ENCODE measurements at places on chromosomes 4 and X. TPM values are rescaled to one million over a fixed set of nuclear protein-coding genes. Genes with fewer than 3 reads are reported as not detected.

The SSX2B gene
- total RNA-seq = not detected

The SPANXA2 gene
- total RNA-seq = not detected

The SORCS2 gene
- 25.7 TPM for total RNA-seq

The CT45A1 gene
- total RNA-seq = not detected

The OTUD6A gene
- total RNA-seq = not detected

The PCDH19 gene
- total RNA-seq = 14.9 TPM

The ALB gene
- total RNA-seq = 0.75 TPM

The CRMP1 gene
- 59.6 TPM for total RNA-seq

The EMD gene
- 75.7 TPM for total RNA-seq

The CCDC110 gene
- 1.2 TPM for total RNA-seq

The FGFR3 gene
- total RNA-seq = 3.9 TPM

The USP17L25 gene
- total RNA-seq = not detected

The RAB40AL gene
- not detected for total RNA-seq

The GNRHR gene
- not detected for total RNA-seq

DNA sequence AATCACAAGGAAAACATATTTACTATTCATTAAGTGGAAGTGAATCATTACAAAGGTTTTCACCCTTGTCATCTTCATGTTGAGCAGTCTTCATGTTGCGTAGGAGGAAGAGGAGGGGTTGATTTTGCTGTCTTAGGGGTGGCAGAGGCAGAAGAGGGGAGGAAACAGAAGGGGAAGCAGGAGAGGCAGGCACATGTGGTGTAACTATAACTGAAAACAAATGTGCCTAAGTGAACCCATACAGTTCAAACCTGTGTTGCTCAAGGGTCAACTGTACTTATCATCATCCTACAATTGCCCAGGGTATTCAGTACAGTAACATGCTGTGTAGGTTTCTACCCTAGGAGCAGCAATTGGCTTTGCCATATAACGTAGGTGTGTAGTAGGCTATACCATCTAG is 47.2 kb downstream of the SYNPO2 start:
- H3K4me3 ChIP-seq = no peak overlapping the region
- no peak overlapping the region for H3K27ac ChIP-seq
- H3K36me3 ChIP-seq = no peaks in the 10 kb centered on the region
- no peaks in the 10 kb centered on the region for H3K4me1 ChIP-seq

GRCh38 chr4:183291070-183291469 is 29.0 kb downstream of the CLDN22 start:
- H3K4me3 ChIP-seq = no peak overlapping the region
- no peak for DNase-seq
- no peak overlapping the region for H3K27ac ChIP-seq
- H3K36me3 ChIP-seq = peaks cover 17% of the 10 kb centered on the region
- peaks cover 4% of the 10 kb centered on the region for H3K4me1 ChIP-seq
- H3K27me3 ChIP-seq = no peaks in the 10 kb centered on the region

GRCh38 chr4:23237771-23238170 is 545.0 kb downstream of the GBA3 start:
- H3K36me3 ChIP-seq = no peaks in the 10 kb centered on the region
- no peak overlapping the region for H3K4me3 ChIP-seq
- no peaks in the 10 kb centered on the region for H3K4me1 ChIP-seq

DNA sequence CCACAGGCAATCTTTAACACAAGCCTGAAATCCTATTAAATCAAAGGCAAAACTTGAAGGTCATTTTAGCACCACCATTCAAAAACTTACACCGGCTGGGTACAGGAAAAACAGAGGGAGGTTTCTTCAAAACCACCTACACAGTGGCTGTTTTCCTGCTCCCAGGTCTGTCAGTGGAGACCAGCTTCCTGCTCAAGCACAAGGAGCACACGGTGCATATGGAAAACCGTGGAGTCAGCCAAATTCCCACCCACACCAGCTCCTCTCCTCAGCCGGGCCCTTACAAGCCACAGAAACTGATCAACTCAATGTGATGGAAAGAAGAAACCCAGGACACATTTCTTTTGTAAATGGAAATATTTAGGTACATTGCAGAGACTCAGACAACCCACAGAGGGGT is 14.3 kb upstream of the FAM241A start:
- peaks cover 8% of the 10 kb centered on the region for H3K4me1 ChIP-seq
- H3K27ac ChIP-seq = no peak overlapping the region
- H3K36me3 ChIP-seq = no peaks in the 10 kb centered on the region
- no peaks in the 10 kb centered on the region for H3K27me3 ChIP-seq
- DNase-seq = peak; percentile 58

DNA sequence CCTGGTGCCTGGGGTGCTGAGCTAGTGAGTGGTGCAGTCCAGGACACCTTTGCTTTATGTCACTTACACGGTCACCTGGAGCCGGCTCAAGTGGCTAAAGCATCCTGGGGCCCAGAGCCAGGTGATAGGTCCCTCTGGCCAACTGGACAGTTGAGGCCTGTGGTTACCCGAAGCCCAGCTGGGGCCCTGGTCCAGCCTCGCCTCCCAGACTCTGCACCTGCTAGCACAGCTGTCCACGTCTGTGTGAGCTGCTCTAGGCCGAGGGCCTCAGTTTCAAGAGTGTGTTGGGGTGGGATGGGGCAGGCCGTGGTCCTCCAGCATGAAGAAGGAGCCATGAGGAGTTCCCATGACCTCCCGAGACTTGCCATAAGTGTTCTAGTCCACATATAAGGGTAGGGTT is 7.7 kb upstream of the ADD1 start:
- peaks cover 7% of the 10 kb centered on the region for H3K4me1 ChIP-seq
- no peak overlapping the region for H3K27ac ChIP-seq
- DNase-seq = no peak
- H3K36me3 ChIP-seq = peaks cover 6% of the 10 kb centered on the region
- H3K27me3 ChIP-seq = no peaks in the 10 kb centered on the region

- peak; percentile 53 for DNase-seq
- H3K27me3 ChIP-seq = no peaks in the 10 kb centered on the region
- no peak overlapping the region for H3K27ac ChIP-seq
- no peaks in the 10 kb centered on the region for H3K4me1 ChIP-seq
Observed at GRCh38 chr4:14221176-14221575, 593.7 kb upstream of the BOD1L1 start.

GRCh38 chrX:154775419-154776349 is 13.0 kb downstream of the DKC1 start:
- no peak overlapping the region for H3K27ac ChIP-seq
- no peak overlapping the region for H3K4me3 ChIP-seq
- no peak for DNase-seq
- H3K27me3 ChIP-seq = no peaks in the 10 kb centered on the region

- peak; percentile 49 for DNase-seq
- H3K27ac ChIP-seq = no peak overlapping the region
- H3K27me3 ChIP-seq = peaks cover 49% of the 10 kb centered on the region
- H3K36me3 ChIP-seq = no peaks in the 10 kb centered on the region
- peak overlapping the region; percentile 76 for H3K4me3 ChIP-seq
Observed at GRCh38 chr4:54091637-54092404, 8.1 kb upstream of the GSX2 start.

GRCh38 chr4:93710847-93711430 is 117.6 kb upstream of the ATOH1 start:
- no peaks in the 10 kb centered on the region for H3K36me3 ChIP-seq
- no peaks in the 10 kb centered on the region for H3K4me1 ChIP-seq
- no peak overlapping the region for H3K4me3 ChIP-seq

DNA sequence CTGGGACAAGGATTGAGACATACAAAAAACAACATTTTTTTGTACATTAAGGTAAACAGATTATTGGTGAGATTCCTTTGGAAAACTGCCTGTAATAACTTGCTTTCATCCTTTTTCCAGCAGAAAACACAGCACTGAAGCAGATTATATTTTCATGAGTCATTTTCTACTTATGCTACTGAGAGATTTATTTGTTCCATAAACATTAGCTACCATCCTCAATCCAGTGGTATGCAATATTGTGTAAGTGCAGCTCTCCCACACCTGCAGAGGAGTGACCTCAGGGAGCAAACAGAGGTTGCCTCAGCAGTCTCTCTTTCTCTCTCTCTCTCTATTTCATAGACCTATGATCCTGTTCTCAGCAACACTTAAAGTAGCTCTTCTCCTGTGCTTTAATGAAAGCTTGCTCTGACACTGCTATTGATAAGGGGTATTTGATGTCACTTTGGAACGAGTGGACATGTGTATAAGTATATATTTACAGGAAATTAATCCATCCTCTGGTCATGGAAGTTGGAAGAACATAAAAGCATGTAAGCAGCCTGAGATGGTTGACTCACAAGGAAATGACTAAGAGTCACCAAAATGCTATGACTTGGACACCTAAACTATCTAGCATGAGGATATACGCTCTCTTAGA is 163.7 kb upstream of the SPANXC start:
- H3K4me1 ChIP-seq = peaks cover 9% of the 10 kb centered on the region
- DNase-seq = peak; percentile 80
- H3K27ac ChIP-seq = peak overlapping the region; percentile 79

- no peak for DNase-seq
- no peak overlapping the region for H3K4me3 ChIP-seq
- H3K36me3 ChIP-seq = no peaks in the 10 kb centered on the region
- no peaks in the 10 kb centered on the region for H3K4me1 ChIP-seq
- no peak overlapping the region for H3K27ac ChIP-seq
Observed at GRCh38 chrX:123206176-123206575, 22.1 kb downstream of the GRIA3 start.

- no peak overlapping the region for H3K4me3 ChIP-seq
- no peak overlapping the region for H3K27ac ChIP-seq
- H3K4me1 ChIP-seq = peaks cover 13% of the 10 kb centered on the region
- no peaks in the 10 kb centered on the region for H3K36me3 ChIP-seq
- DNase-seq = no peak
- no peaks in the 10 kb centered on the region for H3K27me3 ChIP-seq
Observed at GRCh38 chr4:80208610-80209339, 11.5 kb downstream of the PRDM8 start.

DNA sequence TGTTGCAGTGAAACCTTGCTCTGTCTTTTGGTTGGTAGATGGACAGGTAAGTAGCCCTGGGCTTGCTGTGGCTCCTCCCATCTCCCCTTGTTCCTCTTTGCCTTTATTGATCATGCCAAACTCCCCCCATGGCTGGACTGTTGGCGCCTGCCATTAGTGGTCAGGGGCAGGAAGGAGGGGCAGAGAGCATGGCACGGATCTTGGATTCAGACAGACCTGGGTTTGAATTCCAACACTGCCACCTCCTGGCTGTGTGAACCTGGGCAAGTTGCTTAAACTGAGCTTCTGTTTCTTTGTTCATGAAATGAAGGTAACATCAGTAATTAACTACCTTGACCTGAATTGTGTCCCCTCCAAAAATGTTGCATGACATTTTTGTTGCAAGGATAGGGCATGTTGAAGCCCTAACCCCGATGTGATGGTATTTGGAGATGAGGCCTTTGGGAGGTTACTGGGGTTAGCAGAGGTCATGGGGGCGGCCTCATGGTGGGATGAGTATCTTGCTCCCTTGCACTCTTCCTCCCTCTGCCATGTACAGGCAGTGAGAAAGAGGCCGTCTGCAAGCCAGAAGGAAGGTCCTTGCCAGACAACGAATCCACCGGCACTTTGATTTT is 6.0 kb downstream of the SLC2A9 start:
- DNase-seq = no peak
- H3K27me3 ChIP-seq = peaks cover 3% of the 10 kb centered on the region
- H3K36me3 ChIP-seq = no peaks in the 10 kb centered on the region
- peaks cover 5% of the 10 kb centered on the region for H3K4me1 ChIP-seq
- no peak overlapping the region for H3K27ac ChIP-seq

Measured in astrocyte (in vitro differentiated cells and primary cell).